Iris pigment epithelial cell (primary cell): ENCODE measurements at places on chromosomes 12 and 14.

- no peak for DNase-seq
These were observed 10.4 kb upstream of the CIPC start for GRCh38 chr14:77087631-77088030.

GRCh38 chr14:102063808-102064429 is 22.9 kb downstream of the HSP90AA1 start:
- DNase-seq, result no peak

DNA sequence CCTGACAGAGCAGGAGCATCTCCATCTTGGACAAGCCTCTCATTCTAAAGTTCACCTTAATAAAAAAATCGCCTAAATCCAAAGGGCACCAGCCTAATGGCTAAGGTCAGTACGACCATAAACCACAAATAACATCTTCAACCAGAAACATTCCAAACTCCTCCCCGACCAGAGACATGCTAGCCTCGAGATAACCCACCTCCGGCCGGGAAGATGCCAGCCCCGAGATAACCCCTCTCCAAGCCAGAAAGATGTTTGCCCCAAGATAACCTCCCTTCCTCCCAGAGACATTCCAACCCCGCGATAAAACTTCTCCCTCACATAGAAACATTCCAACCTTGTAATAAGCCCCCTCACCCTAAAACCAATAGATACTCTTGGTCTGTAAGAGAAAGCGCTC is 86.8 kb upstream of the PKP2 start:
- DNase-seq, result no peak

DNA sequence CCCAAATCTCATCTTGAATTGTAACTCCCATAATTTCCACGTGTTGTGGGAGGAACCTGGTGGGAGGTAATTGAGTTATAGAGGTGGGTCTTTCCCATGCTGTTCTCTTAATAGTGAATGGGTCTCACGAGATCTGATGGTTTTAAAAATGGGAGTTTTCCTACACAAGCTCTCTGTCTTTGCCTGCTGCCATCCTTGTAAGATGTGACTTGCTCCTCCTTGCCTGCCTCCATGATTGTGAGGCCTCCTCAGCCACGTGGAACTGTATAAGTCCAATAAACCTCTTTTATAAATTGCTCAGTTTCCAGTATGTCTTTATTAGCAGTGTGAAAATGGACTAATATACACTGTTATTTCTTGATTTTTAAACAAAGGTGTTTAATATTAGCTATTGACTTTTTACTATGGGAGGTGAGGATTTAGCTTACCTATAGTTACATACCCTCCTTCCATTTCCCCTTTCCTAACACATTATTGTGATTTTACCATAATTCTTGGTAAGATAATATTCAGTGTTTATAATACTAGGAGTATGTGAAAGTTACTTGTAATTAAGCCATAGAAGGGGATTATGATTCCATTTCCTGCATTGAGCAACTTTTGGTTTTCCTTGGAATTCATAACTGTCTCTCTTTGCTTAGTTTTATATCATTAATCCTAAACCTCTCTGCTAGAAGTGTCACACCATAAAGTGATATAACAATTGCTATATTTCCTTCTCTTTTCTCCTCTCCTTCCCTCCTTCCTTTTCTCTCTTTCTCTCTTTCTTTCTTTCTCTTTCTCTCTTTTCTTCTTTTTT is 151.0 kb upstream of the KRAS start:
- DNase-seq, result peak; percentile 41

GRCh38 chr14:75709207-75709812 is 48.3 kb downstream of the TTLL5 start:
- peak; percentile 87 for DNase-seq
